ENCODE measurements at places on chromosomes 3 and 15.

DNA sequence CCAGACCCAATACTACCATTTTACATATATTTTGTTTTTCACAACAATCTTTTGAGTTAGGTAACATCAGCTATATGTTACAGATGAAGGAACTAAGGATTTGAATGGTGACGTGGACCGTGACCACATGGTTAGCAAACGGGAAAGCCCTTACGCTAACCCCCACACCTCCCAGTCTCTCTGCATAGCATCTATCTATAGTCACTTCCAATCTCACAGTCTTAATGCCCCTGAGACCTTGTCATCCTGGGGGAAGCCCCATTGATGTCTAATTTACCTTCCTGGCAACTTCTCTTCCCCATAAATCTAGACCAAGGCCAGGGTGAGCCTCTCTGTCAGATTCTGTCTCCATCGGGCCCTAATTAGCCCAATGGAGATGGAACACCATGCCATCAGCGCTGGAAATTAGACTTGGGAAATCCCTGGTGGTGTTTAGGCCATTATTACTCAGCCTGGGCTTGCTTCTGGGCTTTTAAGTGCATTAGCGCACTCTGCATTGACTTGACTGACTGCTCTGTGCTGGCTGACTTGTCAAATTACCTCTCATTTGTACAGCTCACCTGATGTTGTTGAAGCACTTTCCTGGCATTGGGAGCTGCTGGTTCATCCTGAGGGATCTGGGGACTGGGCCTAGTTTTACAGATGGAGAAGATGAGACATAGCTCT is 34.0 kb upstream of the SH3GL3 start:
- DNase-seq: no peak

DNA sequence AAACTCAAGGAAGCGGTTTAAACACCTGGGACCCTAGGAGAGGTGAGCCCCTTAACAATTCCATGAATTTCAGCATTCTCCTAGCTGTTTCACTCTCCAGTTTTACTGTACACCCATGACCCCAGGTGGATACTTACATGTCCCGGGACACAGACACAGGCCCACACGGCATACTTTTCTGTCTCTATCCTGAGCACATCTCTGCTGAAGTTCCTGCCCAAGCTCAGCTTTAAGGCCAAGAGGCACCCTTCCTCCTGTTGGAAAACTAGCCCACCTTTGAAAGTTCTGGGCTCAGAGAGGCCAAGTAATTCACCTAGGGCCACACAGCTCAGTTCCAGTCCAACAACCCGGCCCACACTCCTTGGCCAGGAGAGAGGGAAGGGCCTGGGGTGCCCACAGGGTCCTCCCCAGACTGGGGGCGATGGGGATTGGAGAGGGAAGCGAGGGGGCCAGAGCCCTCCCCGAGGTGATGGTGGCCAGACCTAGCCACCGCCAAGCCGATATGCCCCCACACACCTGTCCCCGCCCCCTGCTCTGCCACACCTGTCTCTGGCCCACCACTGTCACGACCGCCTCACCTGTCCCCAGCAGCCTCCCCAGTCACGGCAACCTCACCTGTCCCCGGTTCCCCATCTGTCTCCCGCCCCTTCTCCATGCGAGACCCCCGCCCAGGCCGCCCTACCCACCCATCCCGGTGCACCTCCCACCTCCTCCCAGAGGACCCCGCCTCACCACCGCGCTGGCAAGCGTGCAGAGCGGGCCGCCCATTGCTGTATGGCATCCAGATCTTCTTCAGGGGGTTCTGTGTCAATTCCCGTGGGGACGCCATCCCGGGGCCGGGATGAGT is 431 bp downstream of the PFKFB4 start:
- DNase-seq: no peak

DNA sequence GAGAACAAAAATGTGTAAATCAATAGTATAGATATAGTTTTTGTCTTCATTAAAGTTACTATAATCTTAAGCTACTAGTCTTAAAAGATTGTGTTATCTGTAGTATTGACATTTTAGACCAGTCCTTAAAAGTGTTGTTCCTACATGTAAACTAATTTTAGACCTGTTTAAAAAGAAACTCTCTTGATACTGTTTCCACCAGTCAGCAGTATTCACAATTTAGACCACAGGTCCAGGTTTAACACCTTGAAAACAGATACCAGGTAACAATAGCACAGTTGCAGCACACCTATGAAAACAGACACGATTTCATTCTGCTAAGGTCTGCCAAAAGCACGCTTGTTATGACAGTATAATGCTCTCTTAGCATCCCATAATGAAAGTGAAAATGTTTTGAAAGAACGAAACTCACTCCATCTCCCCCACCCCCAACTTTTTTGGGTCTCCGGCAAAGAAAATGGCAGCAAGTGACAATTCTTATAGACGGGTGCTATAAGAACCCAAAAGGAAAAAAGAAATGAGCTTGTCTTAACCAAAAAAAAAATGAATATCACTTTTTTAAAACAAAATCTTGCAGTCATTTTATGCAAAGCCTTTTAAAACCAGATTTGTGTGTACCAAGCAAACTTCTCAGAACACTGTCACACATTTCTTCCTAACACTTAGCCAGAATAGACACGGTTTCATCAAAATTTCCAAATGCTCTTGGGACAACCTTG is 1.6 kb downstream of the EIF4E3 start:
- no peak for DNase-seq

GRCh38 chr3:177440456-177441104 is 243.3 kb upstream of the TBL1XR1 start:
- peak; percentile 54 for DNase-seq

- DNase-seq: no peak
These were observed 531.3 kb downstream of the MAGI1 start for GRCh38 chr3:65507437-65507836.

- no peak for DNase-seq
These were observed 4.0 kb upstream of the SEMA3F start for GRCh38 chr3:50150863-50151686.

DNA sequence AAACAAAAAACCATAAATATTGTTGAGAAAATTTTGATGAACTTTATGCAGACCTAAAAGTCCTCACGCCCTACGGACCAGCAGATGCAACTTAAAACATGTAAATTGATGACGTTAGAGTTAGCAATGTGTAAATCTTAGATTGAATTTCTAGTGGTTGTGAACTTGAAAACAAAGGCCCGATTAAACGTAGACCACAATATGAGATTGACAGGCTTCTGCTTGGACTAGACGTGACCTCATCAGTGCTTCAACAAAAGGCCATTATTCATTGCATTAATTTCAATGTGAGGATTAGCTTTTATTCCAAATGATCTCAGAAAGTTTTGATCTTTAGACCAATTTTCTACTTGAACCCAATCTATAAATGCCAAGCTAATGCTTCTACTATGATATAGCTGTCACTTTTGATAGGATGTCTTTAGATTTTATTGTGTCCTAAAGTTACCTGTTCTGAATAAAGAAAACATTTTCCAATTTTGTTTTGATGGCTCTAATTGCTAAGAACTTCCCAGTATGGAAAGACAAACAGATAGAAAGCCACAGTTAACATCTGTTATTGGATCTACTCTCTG is 55.4 kb upstream of the SPPL2A start:
- DNase-seq: no peak

DNA sequence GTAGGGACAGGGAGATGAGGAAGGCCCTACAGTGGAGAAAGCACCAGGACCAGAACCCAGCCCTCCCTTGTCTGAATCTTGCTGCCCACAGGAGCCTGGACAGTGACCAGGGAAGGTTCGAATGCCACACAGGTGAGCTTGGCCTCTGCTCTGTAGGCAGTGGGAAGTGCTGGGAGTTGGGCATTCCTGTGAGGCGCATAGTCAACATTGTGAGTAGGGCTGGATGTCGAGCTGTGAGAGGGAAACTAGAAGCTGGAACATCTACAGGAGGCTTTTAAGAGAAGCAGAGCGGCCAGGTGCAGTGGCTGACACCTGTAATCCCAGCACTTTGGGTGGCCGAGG is 20.3 kb upstream of the ALAS1 start:
- DNase-seq: no peak

GRCh38 chr3:114903213-114903612 is 243.9 kb downstream of the ZBTB20 start:
- DNase-seq: peak; percentile 15

- DNase-seq: peak; percentile 64
These were observed 779.5 kb downstream of the ROBO1 start for GRCh38 chr3:78988324-78988723.

DNA sequence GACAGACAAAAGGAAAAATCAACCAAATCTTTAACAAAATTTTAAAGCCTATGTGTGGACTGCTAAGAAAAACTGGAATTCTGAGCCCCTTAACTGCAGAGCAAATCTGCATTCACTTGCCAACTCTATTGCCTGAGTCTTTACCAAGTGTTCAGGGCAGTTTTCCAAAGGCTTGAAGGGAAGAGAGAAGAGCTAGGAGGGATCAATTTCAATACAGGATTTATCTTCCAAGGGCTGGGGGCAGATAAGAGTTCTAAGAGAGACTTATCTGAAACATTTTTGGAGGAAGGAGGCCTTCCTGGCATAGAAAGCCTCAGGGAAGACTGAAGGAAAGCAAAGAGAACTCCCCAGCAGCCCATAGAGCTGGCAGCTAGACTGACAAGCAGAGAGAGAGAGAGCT is 31.4 kb upstream of the LSAMP start:
- DNase-seq: no peak

GRCh38 chr15:81394603-81395002 is 20.6 kb upstream of the TMC3 start:
- DNase-seq: no peak

GRCh38 chr3:165254812-165255211 is 58.6 kb upstream of the SLITRK3 start:
- DNase-seq: no peak

DNA sequence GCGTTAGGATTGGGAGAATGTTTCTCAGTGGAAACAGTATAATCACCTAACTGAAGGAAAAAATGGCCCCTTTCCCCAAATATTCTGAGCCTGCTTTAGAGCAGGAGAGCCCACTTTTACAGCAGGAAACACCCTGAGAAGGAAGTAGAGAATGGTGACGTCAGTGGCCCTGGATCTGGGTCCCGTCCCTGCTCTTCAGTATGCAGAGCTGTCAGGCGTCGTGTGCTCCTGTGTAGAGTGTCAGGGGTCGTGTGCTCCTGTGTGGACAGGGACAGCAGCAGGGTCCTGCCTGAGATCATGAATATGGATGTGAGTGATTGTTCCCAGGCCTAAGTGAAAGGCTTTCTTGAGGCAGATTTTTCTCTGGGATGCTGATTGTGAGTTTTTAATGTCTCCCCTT is 45.2 kb downstream of the CGNL1 start:
- no peak for DNase-seq

- DNase-seq: no peak
These were observed at the start of gene SLCO2A1 for GRCh38 chr3:134029734-134030378. TSS of gene SLCO2A1 (minus strand) at chr3:134029925. CDS start at chr3:134029802, 123 bp downstream.

- no peak for DNase-seq
These were observed 306.5 kb downstream of the RPLP1 start for GRCh38 chr15:69758810-69759790.

DNA sequence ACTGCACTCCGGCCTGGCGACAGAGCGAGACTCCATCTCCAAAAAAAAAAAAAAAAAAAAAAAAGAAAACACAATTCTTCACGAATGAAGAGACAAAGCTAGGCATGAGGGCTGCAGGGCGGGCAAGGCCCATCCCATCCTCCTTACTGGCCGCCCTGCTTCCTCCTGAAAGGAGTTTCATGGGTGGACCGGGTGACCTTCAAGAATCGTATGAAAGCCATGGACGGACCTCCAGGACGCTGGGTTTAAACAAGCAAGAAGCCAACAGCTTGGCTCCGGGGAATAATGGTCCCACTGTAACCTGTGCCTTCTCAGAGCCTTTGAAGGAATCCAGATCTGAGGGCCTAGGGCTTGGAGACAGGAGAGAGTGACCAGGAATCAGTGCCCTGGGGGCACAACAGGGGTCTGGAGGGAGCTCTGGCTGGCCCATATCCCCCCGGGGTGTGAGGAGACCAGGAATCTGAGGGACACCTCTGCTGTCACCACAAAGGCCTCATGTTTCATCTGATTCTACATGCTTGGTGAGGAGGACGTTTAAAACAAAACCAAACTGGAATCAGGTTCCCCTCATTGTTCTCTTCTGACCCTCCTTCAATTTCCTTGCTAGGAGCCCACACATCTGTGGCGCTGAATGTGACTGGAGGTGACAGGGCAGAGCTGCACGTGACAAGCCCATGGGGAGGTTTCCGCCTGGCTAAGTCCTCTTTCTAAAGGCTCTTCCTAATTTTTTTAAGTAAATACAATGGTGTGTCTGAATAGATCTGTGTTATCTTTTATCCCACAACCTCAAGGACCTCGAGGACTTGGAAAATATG is 46.1 kb downstream of the WHAMM start:
- no peak for DNase-seq

- DNase-seq: no peak
These were observed 57.2 kb downstream of the OXNAD1 start for GRCh38 chr3:16322189-16322588.

GRCh38 chr3:123028233-123028828 is 768 bp upstream of the SEMA5B start:
- peak; percentile 68 for DNase-seq
